ENCODE measurements at places on chromosomes 4 and X.

- DNase-seq, result no peak
Observed at GRCh38 chr4:7761720-7762119, 177.9 kb downstream of the AFAP1 start.

GRCh38 chr4:80153874-80154544, 43.3 kb upstream of the PRDM8 start:
- no peak for DNase-seq

- no peak for DNase-seq
Observed at GRCh38 chr4:94965852-94966251, 208.1 kb downstream of the BMPR1B start.

GRCh38 chrX:15349046-15349445, 13.7 kb upstream of the PIGA start:
- no peak for DNase-seq

- DNase-seq, result no peak
Observed at GRCh38 chrX:85375333-85375738, 4.1 kb downstream of the POF1B start.
